ENCODE measurements at places on chromosomes 2 and 18. TPM values are rescaled to one million over a fixed set of nuclear protein-coding genes. Genes with fewer than 3 reads are reported as not detected.

DNA sequence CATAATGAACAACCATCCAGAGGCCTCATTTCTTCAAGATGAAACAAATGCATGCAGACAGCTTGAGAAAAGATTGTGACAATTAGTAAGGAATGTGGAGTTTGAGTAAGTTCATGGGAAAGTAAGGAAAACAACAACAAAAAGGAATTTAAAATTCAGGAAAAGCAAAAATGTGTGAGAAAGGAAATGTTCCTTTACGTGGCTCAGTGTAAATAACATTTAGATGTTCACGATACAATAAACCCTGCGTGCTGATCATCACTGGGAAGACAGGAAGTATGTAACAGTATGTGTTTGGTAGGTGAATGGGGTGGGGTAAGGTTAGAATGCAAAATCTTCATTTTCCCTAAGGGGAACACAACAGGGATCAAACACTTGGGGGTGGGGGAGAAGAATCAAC is 72.7 kb downstream of the TRIP12 start:
- no peak overlapping the region for H3K4me3 ChIP-seq
- DNase-seq: peak; percentile 24
- no peaks in the 10 kb centered on the region for H3K36me3 ChIP-seq
- H3K4me1 ChIP-seq: peaks cover 36% of the 10 kb centered on the region
- H3K27ac ChIP-seq: peak overlapping the region; percentile 19

DNA sequence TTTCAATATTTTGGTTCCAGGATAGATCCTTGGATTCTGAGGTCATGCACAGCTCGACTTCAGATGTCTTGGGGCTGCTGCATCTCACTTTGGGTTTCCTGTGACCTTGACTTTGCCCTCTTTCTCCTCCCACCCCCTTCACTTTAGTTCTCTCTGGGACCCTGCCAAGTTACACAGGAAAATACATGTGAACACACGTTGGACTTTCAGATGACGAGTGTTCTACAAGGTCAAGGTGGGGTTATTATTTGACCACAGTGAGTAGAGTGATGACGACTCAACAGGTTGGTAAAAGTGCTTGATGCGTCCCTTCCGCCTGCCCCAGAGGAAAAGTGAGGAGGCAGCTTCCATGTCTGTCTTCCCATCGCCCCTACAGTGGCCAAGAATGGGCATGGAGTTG is 122.4 kb upstream of the SMAD2 start:
- no peak for DNase-seq
- no peaks in the 10 kb centered on the region for H3K4me1 ChIP-seq
- H3K27me3 ChIP-seq: no peaks in the 10 kb centered on the region
- H3K36me3 ChIP-seq: no peaks in the 10 kb centered on the region

The ERLEC1 gene
- total RNA-seq: 13.3 TPM

DNA sequence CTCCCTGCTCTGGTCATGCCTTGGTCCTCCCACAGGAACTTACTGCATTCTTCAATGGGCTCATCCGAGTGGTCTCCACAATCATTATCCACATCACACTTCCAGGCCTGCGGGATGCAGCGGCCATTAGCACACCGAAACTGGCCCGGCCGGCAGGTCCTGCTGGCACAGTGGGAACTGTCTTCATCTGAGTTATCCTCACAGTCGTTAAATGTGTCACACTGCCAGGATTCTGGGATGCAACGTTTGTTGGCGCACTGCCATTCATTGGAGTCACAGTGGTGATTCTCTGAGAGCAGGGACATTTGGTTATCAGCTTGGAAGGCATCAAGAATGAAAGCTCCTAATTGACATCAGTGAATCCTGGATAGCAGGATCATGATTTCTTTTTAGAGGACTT is 104.5 kb downstream of the DHRS9 start:
- H3K36me3 ChIP-seq: no peaks in the 10 kb centered on the region
- no peaks in the 10 kb centered on the region for H3K27me3 ChIP-seq
- no peak for DNase-seq
- no peaks in the 10 kb centered on the region for H3K4me1 ChIP-seq
- H3K4me3 ChIP-seq: no peak overlapping the region

DNA sequence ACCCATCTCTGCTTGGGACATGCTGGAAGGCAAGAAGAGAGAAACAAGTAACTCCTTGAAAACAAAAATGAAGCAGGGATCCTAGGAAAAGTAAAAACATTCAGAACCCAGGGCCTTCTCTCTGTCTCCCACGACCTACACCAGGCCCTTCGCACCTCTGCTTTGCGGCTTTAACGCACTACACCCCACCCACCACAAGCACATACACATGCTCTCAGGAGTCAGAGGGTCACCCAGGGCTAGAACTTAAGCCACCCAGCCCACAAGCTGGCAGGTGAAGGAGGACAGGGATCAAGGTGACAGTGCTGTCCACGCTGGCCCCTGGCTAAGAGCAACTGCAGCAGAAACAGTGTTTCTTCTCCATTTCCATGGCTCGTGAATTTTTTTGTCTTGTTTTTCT is 72.2 kb downstream of the BCL11A start:
- no peaks in the 10 kb centered on the region for H3K4me1 ChIP-seq
- H3K27ac ChIP-seq: no peak overlapping the region
- H3K36me3 ChIP-seq: no peaks in the 10 kb centered on the region
- no peak overlapping the region for H3K4me3 ChIP-seq
- H3K27me3 ChIP-seq: no peaks in the 10 kb centered on the region
- DNase-seq: no peak

DNA sequence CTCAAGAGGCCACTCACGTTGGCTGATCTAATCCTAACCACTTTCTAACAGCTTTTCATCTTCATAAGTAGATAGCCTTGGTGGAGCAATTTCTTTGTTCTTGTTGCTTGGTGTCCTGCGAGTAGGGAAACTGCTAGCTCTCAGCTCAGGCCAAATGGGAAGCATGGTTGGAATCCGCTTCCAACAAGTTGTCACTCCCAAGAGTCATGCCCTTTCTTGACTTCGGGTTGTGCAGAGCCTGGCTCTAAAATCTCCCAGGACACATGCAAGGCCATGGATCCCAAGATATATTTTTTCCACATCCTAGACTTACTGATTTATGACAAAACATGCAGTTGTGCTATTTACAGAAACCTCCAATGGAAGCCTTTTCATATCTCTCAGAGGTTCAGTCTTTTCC is 7.3 kb upstream of the MATN3 start:
- DNase-seq: no peak
- no peaks in the 10 kb centered on the region for H3K27me3 ChIP-seq
- no peaks in the 10 kb centered on the region for H3K36me3 ChIP-seq
- H3K4me3 ChIP-seq: no peak overlapping the region
- no peaks in the 10 kb centered on the region for H3K4me1 ChIP-seq

DNA sequence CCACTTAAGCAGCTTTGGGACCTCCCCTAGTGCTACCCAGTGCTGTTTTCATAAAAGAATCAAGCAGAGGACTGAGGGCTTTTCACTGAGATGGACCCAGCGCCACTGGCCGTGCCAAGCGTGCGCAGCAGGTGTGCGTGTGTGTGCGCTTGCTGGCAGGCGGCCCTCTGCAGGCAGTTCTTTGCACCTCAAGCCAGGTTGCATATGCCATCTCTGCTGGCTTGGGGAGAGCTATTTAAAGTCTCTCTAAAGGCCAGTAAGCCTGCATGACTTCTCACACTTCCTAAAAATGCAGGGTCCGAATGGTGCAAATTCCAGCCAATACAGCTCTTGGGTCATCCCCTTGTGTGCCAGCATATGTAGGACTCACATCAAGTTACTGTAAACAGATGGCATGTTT is 255.5 kb downstream of the RNF152 start:
- H3K27me3 ChIP-seq: no peaks in the 10 kb centered on the region
- no peak overlapping the region for H3K27ac ChIP-seq
- no peaks in the 10 kb centered on the region for H3K36me3 ChIP-seq
- no peak for DNase-seq
- H3K4me3 ChIP-seq: no peak overlapping the region

DNA sequence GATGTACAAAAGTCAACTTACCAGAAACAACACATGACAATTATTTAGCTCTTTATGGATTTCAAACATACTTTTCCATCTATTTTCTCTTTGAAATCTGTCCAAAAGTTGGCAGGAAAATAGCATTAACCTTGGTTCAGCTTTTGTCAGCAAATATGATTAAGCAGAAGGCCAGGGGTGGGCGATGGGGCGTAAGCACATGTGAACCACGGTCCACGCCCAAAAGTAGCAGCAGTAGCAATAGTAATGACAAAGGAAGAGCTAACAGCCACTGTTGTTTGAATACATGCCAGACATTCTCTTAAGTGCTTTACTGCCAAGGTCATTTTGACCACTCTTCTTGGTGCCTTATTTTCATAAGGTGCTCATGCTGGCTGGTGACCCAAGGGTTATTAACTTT is 73.5 kb downstream of the ANTXR1 start:
- no peaks in the 10 kb centered on the region for H3K4me1 ChIP-seq
- no peak overlapping the region for H3K4me3 ChIP-seq
- H3K27me3 ChIP-seq: no peaks in the 10 kb centered on the region

GRCh38 chr2:162315938-162316337 is 2.5 kb downstream of the IFIH1 start:
- no peak for DNase-seq
- H3K36me3 ChIP-seq: no peaks in the 10 kb centered on the region
- peaks cover 42% of the 10 kb centered on the region for H3K4me1 ChIP-seq
- no peak overlapping the region for H3K27ac ChIP-seq

GRCh38 chr2:167489325-167489724 is 601.0 kb downstream of the XIRP2 start:
- H3K36me3 ChIP-seq: no peaks in the 10 kb centered on the region
- no peaks in the 10 kb centered on the region for H3K27me3 ChIP-seq
- H3K27ac ChIP-seq: no peak overlapping the region
- no peak for DNase-seq
- H3K4me1 ChIP-seq: no peaks in the 10 kb centered on the region
- H3K4me3 ChIP-seq: no peak overlapping the region

GRCh38 chr2:133235968-133236367 is 332.3 kb downstream of the NCKAP5 start:
- H3K27ac ChIP-seq: no peak overlapping the region
- no peaks in the 10 kb centered on the region for H3K36me3 ChIP-seq
- no peak overlapping the region for H3K4me3 ChIP-seq
- no peak for DNase-seq
- H3K4me1 ChIP-seq: no peaks in the 10 kb centered on the region

The ORC2 gene
- total RNA-seq: 75.5 TPM

GRCh38 chr2:217413193-217413592 is 553.3 kb upstream of the TNP1 start:
- no peak for DNase-seq
- no peaks in the 10 kb centered on the region for H3K4me1 ChIP-seq
- H3K27me3 ChIP-seq: no peaks in the 10 kb centered on the region

GRCh38 chr2:140246058-140246457 is 1465.9 kb upstream of the NXPH2 start:
- no peaks in the 10 kb centered on the region for H3K4me1 ChIP-seq
- H3K27ac ChIP-seq: no peak overlapping the region
- H3K27me3 ChIP-seq: no peaks in the 10 kb centered on the region
- no peak overlapping the region for H3K4me3 ChIP-seq

DNA sequence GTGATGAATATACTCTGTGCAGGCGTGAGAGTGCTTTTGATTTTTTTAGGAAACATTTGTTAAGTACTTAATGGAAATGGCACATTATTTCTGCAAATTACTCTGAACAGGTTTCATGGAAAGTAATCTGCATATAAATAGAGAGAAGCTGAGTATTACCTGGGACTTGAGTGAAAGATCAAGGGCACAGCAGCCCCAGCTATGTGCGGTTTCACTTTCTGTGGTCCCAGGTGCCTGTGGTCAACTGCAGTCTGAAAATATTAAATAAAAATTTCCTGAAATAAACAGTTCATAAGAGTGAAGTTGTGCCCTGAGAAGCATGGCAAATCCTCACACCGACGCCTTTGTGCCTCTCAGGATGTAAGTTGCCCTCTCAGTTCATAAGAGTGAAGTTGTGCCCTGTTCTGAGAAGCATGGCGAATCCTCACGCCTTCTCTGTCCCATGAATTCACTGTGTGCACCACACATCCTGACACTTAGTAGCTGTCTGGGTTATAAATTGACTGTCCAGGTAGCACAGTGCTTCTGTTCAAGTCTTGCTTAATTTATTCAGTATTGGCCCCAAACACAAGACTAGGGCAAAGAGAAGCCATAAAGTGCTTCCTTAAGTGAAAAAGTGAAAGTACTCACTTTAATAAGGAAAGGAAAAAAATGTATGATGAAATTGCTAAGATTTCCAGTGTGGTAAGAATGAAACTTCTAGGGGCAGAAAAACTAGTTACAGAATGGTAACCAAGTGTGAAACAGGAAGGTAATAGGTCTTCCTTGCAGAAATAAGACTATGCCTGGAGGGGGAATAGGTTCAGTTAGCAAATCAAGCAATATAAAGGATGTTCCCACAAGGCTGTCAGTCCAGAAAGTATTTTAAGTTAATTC is 4.3 kb upstream of the SNTG2 start:
- peaks cover 6% of the 10 kb centered on the region for H3K4me1 ChIP-seq
- H3K27me3 ChIP-seq: peaks cover 5% of the 10 kb centered on the region
- no peaks in the 10 kb centered on the region for H3K36me3 ChIP-seq
- H3K4me3 ChIP-seq: no peak overlapping the region
- no peak for DNase-seq

The POTEC gene
- not detected for total RNA-seq

- no peaks in the 10 kb centered on the region for H3K27me3 ChIP-seq
- no peaks in the 10 kb centered on the region for H3K36me3 ChIP-seq
- H3K4me1 ChIP-seq: no peaks in the 10 kb centered on the region
Observed at GRCh38 chr2:187890690-187891089, 336.5 kb upstream of the TFPI start.

The FAM168B gene
- 74.6 TPM for total RNA-seq

GRCh38 chr2:156147594-156148330 is 184.8 kb downstream of the NR4A2 start:
- no peak overlapping the region for H3K27ac ChIP-seq
- no peak for DNase-seq
- no peak overlapping the region for H3K4me3 ChIP-seq
- no peaks in the 10 kb centered on the region for H3K27me3 ChIP-seq
- no peaks in the 10 kb centered on the region for H3K4me1 ChIP-seq

The GCG gene
- total RNA-seq: not detected

- H3K4me1 ChIP-seq: no peaks in the 10 kb centered on the region
- H3K27ac ChIP-seq: no peak overlapping the region
- DNase-seq: no peak
- H3K27me3 ChIP-seq: no peaks in the 10 kb centered on the region
- no peak overlapping the region for H3K4me3 ChIP-seq
Observed at GRCh38 chr2:232447638-232448303, 8.2 kb upstream of the ALPI start.

The KATNAL2 gene
- 2.7 TPM for total RNA-seq

The TCF4 gene
- 2.4 TPM for total RNA-seq

The GPR55 gene
- 1.9 TPM for total RNA-seq

GRCh38 chr2:158685646-158686045 is 109.5 kb upstream of the DAPL1 start:
- no peaks in the 10 kb centered on the region for H3K36me3 ChIP-seq
- H3K4me1 ChIP-seq: no peaks in the 10 kb centered on the region
- no peak for DNase-seq
- no peak overlapping the region for H3K27ac ChIP-seq
